ENCODE measurements at places on chromosomes 12 and 14.

GRCh38 chr12:124632519-124632984 lies 65.1 kb upstream of the NCOR2 start:
- DNase-seq = no peak

GRCh38 chr14:42994051-42994736 lies 1387.5 kb downstream of the LRFN5 start:
- no peak for DNase-seq

DNA sequence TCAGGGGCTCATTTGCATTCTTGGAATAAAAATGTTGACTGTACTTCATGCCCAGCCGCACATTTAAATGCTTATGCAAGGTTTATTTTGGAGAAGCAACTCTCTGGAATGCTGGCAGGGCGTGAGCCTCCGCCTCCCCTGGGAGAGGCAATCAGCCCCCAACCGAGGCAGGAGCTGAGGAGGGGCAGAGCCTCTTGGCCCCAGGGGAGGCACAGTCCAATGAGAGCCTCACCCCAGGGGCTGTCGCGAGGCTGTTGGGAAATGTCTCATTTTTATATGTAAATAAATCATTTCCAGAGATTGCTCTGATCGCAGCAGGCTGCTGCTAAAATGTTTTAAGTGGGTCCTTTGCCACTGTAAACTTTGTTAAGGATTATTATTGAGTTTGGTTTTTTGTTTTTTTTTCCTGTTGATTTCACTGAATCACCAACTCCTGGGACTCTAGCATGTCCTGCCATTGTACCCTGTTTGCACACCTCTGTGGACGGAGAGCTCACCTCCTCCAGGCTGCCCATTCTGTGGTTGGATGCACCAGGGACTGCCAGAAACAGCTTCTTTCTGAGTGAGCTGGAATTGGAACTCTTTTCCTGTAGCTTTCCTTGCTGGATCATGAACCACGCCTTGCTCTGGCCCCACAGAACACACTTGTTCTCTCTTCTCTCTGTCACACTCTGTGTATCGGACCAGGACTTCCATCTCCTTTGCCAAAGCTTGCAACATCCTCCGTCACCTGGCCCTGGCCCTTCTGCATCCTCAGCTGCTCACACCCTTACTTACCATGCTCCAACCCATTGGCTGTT lies 46.9 kb upstream of the FAM181A start:
- no peak for DNase-seq

GRCh38 chr12:130240831-130241590 lies 78.7 kb downstream of the FZD10 start:
- no peak for DNase-seq

DNA sequence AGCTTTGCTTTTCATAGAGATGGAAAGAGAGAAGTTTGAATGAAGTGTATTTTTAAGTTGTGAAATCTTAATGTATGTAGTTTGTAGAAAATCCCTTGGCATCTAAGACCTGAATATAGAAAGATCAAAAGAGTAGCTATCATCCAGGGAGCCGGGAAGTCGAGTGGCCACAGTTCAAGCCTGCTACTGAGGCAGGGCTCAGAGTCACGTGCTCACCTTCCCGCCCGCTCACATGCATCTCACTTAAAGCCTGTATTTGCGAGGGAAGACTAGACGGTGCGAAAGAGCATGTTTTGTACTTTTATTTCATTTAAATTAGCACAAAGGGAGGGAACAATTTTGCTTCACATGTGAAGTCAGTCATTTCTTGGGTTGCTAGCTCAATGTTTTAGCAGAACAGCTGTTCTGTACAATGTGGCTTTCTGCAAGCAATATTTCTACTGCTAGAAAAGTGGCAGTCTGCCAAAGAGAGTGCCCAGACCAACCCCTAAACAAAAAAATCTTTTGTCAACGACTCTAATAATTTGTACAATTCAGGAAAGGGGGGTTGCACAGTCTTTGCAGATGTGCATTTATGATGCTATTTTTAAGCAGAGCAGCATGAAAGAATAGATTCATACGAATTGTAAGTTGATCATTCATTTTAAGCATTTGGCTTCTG lies 290.7 kb downstream of the NPAS3 start:
- DNase-seq = no peak

- DNase-seq = no peak
Observed at GRCh38 chr12:18257251-18257650, 4.1 kb upstream of the PIK3C2G start.

DNA sequence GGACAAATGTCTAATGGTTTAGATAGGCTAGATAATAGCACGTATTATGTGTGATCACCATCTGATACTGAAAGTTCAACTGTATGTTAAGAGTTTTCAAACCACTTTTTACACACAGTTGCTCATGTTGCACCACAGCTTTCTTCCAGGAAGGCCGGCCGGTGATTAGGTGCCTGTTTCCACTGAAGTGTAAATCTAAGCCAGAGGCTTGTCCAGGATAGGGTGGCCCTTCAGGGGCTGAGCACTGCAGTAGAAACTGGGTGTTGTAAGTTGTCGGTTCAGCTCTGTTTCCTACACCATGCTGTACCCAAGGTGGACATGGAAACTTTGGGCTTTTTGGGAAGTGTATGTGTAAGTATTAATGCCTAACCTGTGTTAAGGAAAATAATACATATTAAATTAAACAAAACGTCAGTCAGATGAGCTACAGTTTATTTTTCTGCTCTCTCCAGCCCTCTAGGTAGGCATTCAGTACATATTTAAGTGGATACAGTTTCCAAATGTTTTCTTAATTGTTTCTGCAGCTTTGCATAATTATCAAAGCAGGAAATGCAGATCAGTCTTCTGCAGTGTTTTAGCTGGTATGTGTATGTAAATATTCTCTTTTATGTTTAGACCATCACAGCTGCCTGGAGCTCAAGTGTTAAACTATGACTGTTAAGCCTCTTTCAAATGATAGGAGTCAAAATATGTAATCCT lies 30.9 kb downstream of the TDP1 start:
- DNase-seq = no peak

GRCh38 chr14:36271222-36271621 lies 49.2 kb downstream of the MBIP start:
- DNase-seq = no peak
